ENCODE measurements at places on chromosomes 2 and 18.

GRCh38 chr2:231800493-231801091 is 14.3 kb downstream of the COPS7B start:
- peak; percentile 49 for DNase-seq

DNA sequence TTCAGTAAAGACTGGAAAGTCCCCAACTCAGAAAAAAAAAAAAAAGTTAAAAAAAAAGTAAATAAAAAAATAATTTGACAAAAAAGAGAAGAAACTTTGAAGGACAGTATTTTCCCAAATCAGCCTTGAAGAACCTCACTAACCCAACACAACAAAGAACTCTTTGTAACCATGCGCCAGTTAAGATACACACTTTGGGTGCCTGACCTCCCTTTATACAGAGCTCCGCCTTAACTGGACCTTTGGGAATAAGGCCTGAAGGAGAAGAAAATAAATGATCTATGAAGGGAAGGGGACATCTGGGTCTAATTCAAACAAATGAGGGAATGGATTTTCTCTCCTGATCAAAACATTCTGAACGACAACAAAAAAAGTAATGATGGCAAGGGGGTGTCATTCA is 2.2 kb upstream of the GFPT1 start:
- DNase-seq, result no peak

GRCh38 chr2:121665504-121665903 is 16.2 kb upstream of the CLASP1 start:
- no peak for DNase-seq

DNA sequence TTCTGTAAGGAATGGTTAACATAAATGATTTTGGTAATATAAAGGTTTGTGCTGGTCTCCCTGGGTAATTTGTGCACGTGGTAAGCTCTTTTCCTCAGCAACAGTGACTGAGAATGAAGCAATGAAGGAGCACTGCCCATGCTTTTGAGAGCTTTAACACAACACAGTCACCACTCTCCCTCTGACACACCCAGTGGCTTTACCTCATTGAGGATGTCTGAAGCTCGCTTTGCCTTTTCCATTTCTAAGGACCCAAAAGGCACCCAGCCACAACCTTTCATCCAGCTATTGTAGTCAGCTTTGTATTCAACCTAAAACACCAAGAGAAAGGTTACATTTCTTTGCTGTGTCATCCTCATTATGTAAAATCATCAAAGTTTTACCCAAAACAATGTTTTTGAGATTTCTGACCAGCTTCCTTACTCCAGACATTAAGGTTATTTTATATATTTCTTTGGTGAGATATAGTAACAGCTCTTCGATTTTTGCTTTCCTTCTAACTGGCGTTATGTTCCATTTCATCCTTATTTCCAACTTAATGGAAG is 51.7 kb downstream of the NEB start:
- DNase-seq, result no peak

DNA sequence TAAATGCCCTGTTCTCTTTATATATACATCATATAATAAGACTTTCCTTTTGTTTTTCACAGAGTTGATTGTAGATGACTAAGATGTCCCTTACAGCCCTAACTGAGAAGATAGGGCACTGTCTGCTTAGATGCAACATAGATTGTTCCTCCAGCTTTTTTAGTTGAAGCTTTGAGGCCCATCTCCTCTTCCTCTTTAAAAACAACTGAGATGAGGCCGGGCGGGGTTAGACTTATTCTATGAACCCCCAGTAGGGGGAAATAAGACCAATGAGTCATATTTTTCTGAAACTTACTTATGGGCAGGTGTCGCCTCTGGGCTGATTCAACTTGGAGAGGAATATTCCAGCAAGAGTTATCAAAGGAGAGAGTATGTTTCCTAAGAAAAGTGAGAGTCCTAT is 84.6 kb downstream of the FBXO15 start:
- DNase-seq, result no peak

DNA sequence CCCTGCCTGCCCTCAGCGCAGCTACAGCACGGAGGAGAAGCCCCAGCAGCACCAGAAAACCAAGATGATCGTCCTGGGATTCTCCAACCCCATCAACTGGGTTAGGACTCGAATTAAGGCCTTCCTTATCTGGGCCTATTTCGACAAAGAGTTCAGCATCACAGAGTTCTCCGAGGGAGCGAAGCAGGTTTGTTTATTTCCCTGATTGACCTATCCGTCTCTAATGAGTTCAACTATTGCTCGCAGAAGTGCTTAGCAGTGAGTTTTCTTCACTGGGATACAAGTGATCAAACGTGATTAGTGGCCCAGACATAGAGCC is 639 bp downstream of the MAIP1 start:
- no peak for DNase-seq

GRCh38 chr18:58344861-58345463 is 283.9 kb downstream of the ALPK2 start:
- peak; percentile 11 for DNase-seq

GRCh38 chr2:208255557-208256106 is 761 bp upstream of the IDH1 start:
- DNase-seq, result no peak

- DNase-seq, result no peak
Measured at GRCh38 chr2:41877114-41877678, 170.6 kb upstream of the PKDCC start.

DNA sequence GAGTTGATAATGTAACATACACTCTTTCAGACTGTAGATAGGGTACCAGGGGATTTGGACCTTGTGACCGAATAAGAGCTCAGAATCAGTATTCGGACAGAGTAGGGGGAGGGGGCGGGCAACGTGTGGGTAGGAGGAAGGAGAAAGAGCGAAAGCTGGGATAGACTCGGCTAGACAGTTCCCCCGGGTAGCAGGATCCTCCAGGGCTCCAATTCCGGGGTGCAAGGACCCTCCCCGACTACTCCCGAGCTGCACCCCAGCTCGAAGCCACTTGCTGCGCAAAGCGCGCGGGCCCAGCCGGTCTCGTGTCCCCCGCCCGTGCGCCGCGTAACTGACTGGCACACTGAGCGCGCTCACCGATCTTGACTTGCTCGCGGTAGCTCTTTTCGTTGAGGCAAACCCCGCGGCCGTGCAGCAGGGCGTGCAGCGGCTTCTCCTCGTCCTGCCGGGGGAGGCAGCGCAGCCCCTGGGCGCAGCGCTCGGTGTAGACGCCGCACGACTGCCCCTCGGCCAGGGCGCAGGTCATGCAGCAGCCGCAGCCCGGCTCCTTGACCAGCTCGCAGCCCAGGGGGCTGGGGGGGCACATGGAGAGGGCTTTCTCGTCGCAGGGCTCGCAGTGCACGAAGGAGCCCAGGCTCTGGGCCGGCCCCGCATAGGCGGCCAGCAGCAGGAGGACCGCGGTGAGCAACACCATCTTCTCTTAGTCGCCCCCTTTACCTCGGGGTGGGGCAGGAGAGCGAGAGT is 1.1 kb downstream of the IGFBP5 start:
- DNase-seq, result peak; percentile 50

GRCh38 chr2:30653847-30654246 is 153.4 kb downstream of the CAPN13 start:
- DNase-seq, result no peak

DNA sequence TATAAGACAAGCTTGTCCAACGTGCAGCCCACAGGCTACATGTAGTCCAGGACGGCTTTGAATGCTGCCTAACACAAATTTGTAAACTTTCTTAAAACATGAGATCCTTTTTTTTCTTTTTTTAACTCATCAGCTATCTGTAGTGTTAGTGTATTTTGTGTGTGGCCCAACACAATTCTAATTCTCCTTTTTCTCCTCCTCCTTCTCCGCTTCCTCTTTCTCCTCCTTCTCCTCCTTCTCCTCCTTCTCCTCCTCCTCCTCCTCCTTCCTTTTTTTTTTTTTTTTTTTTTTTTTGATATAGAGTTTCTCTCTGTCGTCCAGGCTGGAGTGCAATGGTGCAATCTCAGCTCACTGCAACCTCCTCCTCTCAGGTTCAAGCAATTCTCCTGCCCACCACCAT is 39.3 kb upstream of the GTF2A1L start:
- DNase-seq, result no peak

DNA sequence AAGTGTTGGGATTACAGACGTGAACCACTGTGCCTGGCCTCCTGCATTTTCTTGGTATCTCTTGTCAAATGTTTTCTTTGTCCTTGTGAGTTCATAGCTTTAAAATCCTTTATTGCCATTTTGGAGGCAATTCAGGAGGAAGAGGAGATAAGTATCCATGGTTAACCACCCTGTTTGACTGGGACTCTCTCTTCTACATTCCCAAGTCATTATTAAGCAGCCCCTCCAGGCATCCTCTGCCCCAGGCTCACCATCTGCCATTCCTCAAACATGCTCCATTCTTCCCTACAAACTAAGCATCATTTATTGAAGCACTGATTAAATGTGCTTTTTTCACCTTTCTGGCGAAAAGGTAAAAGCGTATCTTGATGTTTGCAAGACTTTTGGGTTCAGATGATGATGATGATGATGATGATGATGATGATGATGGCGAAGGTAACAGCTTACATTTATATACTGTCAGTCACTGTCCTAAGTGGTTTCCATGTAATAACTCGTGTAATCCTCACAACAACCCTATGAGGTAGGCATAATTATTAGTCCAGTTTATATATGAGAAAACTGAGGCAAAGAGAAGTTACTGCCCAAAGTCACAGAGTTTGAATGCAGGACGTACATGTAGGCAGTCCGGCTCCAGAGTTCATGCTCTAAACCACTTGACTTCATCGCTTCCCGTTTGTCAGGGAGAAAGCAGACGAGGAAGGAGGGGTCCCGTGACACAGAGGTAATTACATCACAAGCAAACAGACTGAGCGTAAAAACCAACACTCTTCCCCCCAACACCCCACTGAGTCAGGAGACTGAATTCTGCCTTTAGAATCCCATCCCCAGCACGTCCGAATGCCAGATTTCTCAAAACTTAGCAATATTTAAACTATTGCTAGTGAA is 69.7 kb upstream of the ACKR3 start:
- DNase-seq, result no peak

- peak; percentile 52 for DNase-seq
Measured at GRCh38 chr2:187581125-187581896, 27.1 kb upstream of the TFPI start.

DNA sequence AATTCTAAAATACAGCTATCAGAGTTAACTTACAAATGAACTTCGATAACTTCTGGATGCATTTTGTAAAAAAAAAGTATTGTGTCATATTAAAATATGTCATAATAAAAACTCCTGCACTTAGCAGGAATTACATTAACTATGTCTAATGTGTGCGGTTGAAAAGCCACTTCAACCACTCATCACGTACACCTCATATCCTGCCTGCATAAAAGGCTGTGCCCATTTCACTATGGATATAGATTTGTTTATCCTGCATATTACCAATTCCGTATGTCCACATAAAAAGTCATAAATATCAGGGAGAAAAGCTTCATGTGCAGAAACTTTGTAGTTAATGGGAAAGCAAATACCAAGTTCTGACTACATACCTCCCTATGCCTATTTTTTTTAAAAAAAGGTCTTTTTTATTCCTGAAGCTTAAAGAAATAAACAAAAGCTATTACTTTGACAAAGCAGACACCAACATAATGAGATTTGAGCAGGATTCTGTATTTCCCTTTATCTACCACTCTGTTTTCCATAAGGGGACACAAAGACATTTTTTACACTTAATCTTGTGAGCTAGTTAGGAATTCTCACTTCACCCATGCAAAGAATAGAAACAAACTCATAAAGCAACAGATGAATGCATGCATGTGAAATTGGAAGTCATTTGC is 96.1 kb downstream of the PPP1R1C start:
- DNase-seq, result no peak

- DNase-seq, result no peak
Measured at GRCh38 chr2:109526442-109526970, 87.3 kb downstream of the SEPTIN10 start.

DNA sequence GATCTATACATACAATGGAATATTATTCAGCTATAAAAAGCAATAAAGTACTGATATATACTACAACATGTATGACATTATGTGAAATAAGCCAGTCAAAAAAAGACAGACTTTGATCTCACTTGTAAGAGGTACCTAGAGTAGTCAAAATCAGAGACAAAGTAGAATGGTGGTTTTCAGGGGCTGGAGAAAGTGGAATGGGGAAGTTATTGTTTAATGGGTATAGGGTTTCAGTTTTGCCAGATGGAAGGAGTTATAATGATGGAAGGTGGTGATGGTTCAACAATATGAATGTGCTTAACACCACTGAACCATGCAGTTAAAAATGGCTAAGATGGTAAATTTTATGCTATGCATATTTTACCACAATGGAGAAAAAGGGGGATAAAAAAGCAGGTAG is 6.3 kb downstream of the COBLL1 start:
- DNase-seq, result no peak

- no peak for DNase-seq
Measured at GRCh38 chr18:32297579-32298170, 107.8 kb downstream of the MEP1B start.

DNA sequence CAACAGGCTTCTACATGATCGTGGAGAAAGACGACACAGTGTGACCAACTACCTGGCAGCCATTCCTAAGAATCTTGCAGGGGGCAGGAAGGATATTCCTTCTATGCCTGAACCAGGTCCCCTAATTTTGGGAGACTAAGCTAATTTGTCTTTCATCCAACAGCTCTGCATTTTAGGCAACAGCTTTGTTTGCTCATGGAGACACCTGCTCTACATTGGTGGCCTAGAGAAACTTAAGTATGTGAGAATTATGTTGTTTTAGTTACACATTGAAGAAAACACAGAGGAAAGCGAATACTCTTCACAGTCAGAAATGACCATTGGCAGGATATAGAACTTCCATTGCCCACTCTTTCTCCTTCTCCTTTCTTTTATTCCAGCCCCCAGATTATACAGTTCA is 75.2 kb downstream of the ASXL3 start:
- DNase-seq, result no peak

GRCh38 chr18:43863180-43863579 is 585.9 kb upstream of the SYT4 start:
- peak; percentile 39 for DNase-seq

- DNase-seq, result no peak
Measured at GRCh38 chr2:222592176-222592575, 63.7 kb downstream of the FARSB start.

GRCh38 chr2:221521233-221521845 is 50.8 kb downstream of the EPHA4 start:
- no peak for DNase-seq

- no peak for DNase-seq
Measured at GRCh38 chr2:29022679-29023078, 41.6 kb downstream of the TOGARAM2 start.

- peak; percentile 34 for DNase-seq
Measured at GRCh38 chr18:35732636-35733035, 151.1 kb downstream of the GALNT1 start.

DNA sequence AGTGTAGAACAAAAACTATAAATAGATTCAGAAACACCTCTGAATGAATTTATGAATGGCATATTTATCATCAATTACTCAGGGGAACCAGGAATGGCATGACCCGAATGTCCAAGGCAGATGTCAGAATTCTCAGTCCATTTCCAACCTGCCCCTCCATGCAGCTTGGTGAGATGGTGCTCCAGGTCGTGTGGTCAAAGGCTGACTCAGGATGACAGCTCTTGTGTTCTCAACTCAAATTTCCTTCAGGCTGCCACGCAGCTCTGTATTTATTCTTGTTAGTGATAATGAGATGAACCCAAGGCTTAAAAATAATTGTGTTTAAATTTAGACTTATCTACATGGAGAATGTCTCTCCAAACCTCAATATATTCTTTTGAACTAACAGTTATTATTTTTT is 146.9 kb downstream of the METTL4 start:
- no peak for DNase-seq
